H7 (cell line): ENCODE measurements at places on chromosomes 1 and 21. TPM values are rescaled to one million over a fixed set of nuclear protein-coding genes. Genes with fewer than 3 reads are reported as not detected.
A peak's percentile ranks its signal among the peaks of the same experiment; 100 is the strongest.

SLC1A7 gene
- total RNA-seq: 0.18 TPM in 1 of 2 replicates, not detected in the other

DNA sequence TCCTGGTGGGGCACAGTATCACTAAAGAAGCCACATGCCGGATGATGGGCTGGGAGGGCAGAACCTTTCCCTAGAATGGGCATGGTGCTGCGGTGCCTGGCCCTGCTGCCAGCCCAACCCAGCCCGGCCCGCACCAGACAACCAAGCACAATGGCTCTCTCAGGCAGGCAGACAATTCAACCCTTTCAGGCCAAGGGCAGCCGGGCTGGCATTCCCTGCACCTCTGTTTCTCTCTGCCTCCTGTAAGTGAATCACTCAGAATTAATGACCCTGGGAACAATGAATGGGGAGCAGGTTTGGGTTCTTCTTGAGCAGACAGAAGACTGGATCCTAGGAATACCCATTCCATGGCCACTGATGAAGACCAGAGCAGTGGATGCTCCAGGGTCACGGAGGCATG lies 41.0 kb upstream of the IFFO2 start:
- no peak for DNase-seq

S100A10 gene
- 102 and 116 TPM in 2 replicates for total RNA-seq

HSD3B1 gene
- not detected in 2 replicates for total RNA-seq

- no peak for DNase-seq
Measured at GRCh38 chr1:179169616-179170467, 59.6 kb downstream of the ABL2 start.

DNA sequence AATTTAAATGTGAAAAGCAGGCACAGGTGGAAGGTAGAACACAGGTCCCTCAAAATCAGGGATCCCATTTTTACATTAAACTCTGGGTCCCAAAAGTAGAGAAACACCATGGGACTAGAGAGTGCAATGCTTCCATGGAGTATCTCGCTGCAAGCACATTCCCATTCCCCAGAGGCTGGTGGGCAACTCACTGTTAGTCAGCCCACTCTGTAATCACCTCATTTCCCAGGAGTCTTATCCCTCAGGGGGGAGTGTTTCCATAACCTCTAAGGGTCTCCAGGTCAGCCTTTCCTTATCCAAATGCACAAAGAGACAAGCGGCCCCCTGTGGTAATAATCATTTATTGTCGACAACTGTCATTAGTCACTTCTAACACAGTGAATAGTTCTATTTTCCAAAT lies 490.1 kb upstream of the LRRC7 start:
- peak; percentile 2 for DNase-seq

DNA sequence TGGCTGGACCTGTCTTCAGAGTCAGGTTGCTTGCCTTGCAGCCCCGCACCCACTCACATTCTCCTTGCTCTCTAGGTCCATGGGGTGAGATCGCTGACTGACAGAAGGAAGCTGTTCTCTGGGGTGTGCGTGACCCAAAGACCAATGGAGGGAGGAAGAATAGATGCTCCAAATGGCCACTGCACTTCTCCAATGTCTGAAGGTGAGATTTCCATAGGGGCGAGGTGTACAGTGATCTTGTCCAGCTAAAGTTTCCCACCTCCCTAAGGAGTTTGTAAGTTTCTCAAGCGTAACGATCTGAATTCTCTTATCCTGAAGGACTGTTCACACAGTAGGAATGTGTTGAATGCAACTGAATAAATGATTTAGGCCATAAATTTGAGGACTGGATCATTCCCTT lies 211.9 kb upstream of the IRF2BP2 start:
- no peak for DNase-seq

RXFP4 gene
- total RNA-seq: not detected in 2 replicates

- no peak for DNase-seq
Measured at GRCh38 chr21:36591326-36591970, 107.5 kb upstream of the SIM2 start.

- DNase-seq: no peak
Measured at GRCh38 chr1:205563927-205564441, 59.5 kb downstream of the CDK18 start.

DNA sequence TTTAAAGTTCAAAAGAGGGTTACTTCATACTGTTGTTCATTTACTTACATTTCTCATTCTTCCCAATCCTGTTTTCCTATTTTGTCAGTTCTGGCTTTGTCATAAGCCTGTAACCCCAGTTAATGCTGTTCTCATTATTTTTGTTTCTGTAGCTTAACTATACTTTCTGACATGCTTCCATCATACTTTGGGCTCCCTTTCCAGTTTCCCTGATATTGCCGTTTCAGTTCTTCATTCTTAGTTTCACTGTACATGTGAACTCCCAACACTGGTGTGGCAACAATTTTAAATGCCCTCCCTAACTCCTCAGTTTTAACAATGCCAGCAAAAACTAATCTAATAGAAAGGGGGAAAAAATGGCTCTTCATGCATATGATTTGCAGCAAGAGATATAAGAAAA lies 456.7 kb downstream of the LMO4 start:
- DNase-seq: no peak

DNA sequence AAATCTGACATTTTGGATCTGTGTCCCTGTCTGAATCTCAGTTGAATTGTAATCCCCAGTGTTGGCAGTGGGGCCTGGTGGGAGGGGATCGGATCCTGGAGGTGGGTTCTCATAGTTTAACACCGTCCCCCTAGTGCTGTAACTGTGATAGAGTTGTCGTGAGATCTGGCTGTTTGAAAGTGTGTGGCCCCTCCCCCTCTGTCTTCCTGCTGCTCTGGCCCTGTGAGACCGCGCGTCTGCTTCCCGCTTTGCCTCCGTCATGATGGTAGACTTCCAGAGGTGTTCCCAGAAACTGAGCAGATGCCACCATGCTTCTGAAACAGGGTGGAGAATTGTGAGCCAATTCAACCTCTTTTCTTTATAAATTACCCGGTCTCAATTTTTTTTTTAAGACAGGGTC lies 25.0 kb downstream of the AGPAT3 start:
- DNase-seq: peak; percentile 77

UQCRHL gene
- total RNA-seq: 9.3 and 14.5 TPM in 2 replicates

GRCh38 chr21:38798481-38798882 lies 7.2 kb upstream of the ETS2 start:
- no peak for DNase-seq

DNA sequence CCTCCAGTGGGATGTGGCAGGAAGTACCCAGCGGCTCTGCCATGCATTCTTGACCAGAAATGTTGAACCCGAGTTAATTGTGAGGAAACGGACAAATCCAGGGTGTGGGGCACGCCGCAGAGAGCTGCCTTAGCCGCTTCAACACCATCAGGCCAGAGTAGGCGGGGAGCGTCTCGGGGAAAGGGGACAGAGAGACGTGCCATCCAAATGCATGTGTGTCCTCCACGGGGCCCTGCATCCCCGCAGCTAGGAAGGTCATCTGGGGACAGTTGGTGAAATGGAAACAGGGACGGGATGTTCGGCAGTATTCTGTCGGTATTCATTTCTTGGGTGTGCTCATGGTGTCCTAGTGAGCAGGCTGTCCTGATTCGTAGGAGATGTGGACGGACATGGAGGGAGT lies 59.1 kb upstream of the TRAPPC10 start:
- DNase-seq: no peak

- no peak for DNase-seq
Measured at GRCh38 chr1:82598812-82599211, 798.1 kb downstream of the ADGRL2 start.

GRCh38 chr1:1165485-1165884 lies 8.2 kb upstream of the TTLL10 start:
- no peak for DNase-seq

DNA sequence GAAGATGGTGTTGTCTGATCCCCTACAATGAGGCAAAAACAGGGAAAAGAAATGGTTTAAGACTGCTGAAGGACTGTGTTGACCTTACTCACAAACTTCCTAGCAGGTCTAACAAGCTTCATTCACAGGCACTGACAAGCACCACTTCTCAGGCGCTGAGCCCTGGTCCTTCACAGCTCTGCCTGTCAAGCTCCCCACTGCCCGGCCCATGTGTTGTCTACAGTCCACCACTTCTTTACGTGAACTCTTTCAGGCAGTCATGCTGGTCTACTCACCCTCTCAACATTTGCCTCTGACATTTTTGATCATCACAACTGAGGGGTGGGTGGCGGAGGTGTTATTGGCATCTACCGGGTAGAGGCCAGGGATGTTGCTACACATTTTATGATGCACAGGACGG lies 40.7 kb upstream of the MYBPHL start:
- DNase-seq: no peak

WDR64 gene
- not detected in 2 replicates for total RNA-seq

- no peak for DNase-seq
Measured at GRCh38 chr21:27269644-27270043, 302.8 kb upstream of the ADAMTS5 start.

GRCh38 chr21:35128536-35128935 lies 79.4 kb upstream of the RUNX1 start:
- DNase-seq: no peak

DNA sequence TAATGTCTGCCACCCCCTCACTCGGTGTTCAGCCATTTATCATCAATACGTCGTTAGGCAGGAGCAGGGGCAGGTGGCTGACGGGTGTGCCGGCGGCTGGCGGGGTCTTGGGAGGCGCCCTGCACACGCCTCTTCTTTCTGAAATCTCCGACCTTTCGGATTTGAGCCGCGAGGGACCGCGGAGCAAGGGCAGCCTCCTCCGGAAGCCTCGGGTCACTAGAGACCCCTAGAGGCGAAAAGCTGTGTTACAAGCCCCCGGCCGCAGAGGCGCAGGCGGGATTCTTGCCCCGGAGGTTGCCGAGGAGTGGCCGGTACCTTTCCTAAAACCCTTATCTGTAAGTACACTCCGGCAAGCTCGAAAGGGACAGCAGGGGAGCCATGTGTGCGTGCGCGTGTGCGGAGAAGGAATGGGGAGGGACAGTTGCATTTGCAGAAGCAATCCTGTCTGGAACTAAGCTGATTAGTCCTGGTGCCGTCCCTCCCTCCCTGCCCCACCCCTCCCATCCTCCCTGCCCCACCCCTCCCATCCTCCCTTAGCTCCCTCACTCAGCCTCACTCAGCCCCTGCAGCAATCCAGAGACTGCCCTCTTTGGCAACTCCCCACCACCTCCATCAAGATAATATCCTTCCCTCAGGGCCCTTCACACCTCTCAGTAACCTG lies 11.0 kb downstream of the BRINP2 start:
- peak; percentile 91 for DNase-seq

DNA sequence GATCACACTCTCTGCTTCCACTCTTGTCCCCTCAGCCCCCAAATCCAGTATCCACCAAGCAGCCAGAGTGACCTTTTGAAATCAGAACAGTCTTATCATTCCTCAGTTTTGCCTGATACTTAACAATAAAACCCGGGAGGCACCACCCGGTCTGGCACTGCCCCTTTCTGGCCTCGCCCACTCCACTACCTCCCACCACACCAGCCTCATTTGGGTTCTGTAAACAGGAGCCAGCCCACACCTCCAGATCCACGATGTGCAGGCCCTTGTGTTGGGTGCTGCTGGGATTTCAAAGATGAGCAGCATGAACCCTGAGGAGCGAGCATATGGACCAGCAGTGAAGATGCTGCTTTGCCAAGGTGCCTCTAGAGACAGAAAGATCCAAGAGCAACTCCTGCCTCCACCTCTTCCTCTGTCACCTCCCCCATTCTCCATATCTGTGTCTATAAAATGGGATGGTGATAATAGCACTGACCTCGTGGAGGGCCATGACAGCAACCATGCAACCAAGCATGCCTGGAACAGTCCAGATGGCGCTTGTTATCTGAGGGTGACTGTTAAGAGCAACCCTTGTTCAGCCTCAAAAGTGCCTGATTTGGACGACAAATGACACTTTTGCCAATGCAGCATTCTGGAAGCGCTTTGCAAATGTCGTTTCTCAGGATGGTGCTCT lies 136.0 kb downstream of the IGSF21 start:
- no peak for DNase-seq

DNA sequence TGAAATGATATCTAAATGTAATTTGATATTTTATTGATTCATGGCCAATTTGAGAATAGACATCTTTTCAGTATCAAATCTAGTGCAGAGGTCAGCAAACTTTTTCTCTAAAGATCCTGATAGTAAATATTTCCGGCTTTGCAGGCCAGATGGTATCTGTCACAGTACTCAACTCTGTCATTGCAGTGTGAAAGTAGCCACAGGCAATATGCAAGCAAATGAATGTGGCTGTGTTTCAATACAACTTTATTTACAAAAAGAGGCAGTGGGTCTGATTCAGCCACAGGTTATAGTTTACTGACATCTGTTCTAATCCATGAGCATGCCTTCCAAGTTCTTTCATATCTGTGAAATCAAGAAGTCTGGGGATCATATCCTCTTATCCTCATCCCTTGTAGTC lies 221.2 kb downstream of the PRDM2 start:
- no peak for DNase-seq

DNA sequence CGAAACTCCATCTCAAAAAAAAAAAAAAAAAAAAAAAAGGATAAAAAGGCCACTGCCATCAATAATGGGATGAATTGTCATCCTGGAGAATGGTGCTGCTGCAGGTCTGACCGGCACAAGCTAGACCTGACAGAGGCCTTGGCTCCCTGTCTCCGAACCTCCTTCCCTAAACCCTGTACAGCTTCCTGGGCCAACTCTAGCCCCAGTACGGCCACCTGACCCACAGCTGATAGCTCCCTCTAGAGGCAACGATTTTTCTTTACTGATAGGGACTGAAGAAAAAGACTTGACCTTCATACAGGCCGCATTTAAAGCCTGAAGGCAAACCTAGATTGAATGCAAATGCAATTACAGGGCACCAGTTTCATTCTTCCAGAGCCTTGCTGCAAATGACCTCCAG lies 30.7 kb downstream of the NOL9 start:
- peak; percentile 89 for DNase-seq

GPR25 gene
- not detected in 2 replicates for total RNA-seq

DNA sequence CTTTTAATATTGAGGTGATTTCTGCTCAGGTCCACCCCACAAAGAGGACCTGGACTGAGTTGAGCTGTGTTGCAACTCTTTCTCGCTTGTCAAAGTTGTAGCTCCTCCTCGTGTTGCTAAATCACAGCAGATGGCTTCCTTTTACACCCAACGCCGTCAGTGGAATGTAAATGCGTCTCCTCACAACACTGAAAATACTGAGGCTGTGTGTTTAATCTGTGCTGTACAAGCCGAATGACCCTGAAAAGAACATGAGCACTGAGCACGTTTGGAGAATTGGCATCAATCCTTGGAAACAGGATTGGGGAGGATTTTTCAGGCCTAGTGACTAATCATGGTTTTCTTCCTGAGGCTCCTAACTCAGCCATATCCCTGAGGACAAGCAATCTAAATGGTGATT lies 196.0 kb downstream of the CRB1 start:
- DNase-seq: no peak

OR2T4 gene
- total RNA-seq: not detected in 2 replicates

DNA sequence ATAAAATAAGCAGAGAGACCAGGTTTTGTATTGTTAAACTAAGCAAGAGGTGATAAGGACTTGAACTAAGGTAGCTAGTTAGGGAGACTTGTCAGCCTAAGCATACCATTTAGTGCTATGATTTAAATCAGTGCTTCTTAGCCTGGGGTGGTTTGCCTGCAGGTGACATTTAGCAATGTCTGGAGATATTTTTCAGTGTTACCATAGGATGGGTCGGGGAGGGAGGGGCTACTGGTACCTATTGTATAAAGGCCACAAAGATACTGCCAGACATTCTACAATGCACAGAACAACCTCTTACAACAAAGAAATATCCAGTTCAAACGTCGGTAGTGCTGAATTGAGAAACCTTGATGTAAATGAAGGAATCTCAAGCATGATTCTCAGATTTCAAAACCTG lies 3.3 kb downstream of the ATP5PB start:
- no peak for DNase-seq
